GF-D8 (cell line): ENCODE measurements at places on chromosomes 13 and 19.

DNA sequence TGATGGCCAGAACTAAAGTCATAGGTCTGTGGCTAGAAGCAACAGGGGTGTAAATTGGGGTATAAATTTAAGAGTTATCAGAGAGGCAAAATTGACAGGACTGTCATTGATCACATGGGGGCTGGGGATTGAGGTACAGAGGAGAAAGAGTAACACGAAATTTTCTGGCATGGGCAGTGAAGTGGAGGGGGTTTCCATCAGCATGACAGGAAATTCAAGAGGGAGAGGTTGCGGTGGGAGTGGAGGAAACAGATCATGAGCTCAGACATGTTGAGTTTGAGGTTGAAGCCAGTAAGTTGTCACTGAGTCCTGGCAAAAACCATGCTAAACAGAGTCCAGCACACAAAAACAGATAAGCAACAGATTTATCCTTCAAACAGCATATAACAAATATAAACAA is 192.1 kb upstream of the TSC22D1 start:
- DNase-seq = no peak

- no peak for DNase-seq
Measured at GRCh38 chr13:35782793-35783192, 306.3 kb upstream of the MAB21L1 start.

DNA sequence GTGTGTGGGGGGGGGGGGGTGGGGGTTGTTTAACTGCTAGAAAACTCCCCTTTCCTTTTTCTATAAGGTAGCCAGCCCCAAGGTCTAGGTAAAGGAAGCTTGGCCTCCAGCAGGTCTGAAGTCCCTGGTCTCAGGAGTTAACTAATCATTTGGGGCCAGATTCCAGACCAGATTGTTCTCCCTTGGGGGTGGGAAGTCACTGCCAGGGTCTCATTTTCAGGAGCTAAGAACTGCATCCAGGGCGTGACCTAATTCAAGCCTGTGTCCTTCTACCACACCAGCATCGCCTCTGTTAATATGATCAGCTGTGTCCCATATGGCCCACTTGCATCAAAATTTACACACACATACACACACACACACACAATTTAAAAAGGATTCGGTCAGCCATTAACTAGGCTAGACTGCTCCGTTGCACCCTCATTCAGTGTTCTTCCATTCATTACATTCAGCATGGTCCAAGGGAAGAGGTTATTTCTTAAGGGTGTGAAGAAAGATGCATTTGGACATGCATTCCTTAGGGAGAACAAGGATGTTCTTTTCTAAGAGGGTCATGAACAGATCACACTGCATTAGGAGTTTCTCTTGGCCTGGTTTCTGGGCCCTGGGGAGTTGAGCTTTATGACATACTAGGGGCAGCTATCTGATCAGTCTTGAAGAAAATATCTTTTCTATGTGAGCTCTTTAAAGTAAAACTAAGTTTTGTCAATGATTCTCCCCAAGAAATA is 91.0 kb downstream of the FGF14 start:
- no peak for DNase-seq

DNA sequence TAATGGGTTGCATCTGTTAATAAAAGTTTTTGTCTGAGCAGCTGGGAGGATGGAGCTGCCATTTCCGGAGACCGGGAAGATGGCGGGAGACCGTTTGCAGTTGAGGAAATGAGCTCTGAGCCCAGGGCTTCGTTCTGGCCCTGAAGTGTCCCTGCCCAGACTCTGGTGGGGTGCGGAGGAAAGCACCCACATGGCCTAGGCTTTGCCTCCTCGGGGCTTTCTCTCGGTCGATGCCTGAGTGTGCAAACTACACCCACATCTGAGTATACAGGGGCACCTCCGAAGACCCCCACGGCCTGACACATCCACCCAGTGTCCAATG is 15.6 kb upstream of the NANOS3 start:
- no peak for DNase-seq

- DNase-seq = peak; percentile 95
Measured at GRCh38 chr13:114110091-114110829, 22.2 kb downstream of the RASA3 start.

GRCh38 chr19:7920519-7921301 is 572 bp downstream of the SNAPC2 start:
- peak; percentile 80 for DNase-seq

DNA sequence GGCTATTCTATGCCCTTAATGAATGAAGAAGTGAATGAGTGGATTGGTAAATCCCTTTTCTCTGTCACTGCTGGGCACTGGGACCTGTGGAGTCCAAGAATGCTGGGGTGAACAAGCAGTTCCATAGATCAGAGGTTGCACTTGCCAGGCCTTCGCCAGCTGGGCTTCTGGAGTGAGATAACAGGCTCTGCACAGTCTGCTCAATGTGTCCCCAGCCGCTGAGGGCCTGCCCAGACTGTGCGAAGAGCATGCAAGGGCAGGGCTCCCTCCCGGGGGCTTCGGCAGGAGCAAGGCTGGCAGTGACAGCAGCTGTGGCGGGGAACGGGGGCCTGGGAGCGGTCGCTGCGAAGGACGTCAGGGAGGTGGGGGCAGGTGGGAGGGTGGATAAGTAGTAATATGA is 51.3 kb downstream of the ZNF536 start:
- no peak for DNase-seq

GRCh38 chr19:18663940-18664530 is 19.4 kb upstream of the CRTC1 start:
- no peak for DNase-seq

DNA sequence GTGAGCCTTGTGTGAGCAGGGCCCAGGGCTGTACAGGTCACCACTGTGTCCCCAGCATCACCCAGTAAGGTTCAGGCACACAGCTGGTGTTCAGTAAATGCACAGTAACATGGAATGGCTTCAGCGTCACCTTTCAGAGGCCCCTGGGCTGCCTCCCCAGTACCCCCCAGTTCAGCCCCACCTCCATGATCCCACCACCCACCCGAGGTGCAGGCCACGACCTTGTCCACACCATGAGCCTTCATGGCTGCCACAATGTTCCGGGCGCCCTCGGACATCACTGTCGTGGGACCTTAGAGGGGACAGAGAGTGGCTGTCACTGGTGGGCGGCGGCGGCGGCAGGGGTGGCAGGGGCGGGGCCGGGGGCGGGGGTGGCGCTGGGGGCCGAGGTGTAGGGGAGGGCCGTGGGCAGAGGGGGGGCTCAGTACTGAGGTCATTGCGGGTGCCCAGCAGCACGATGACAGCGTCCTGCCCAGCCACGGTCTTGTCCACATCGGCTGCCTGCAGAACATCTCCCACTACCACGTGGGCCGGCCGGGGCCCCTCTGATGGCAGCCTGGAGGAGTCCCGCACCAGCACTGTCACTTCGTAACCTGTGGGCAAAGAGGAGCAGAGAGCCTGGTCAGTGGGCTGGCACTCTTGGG is 7.5 kb downstream of the BLVRB start:
- no peak for DNase-seq

- DNase-seq = no peak
Measured at GRCh38 chr13:109309625-109310363, 476.6 kb downstream of the IRS2 start.

DNA sequence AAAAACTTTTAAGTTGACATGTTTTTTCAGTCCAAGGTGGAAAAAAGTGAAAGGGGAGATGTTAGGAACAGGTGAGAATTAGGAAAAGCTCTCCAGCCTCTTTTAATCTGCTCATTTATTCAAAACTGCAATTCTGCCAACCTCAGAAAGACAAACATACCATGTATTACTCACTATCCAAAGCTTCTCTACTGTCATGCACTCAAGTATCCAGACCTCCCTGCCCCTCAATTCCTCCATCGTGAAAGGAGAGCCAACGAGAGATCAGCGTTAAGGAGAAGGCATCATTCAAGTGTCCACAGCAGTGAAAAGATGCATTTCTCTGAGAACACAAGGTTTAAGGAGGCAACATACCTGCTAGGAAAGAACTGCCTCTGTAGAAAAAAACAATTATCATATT is 24.5 kb downstream of the DIAPH3 start:
- no peak for DNase-seq

DNA sequence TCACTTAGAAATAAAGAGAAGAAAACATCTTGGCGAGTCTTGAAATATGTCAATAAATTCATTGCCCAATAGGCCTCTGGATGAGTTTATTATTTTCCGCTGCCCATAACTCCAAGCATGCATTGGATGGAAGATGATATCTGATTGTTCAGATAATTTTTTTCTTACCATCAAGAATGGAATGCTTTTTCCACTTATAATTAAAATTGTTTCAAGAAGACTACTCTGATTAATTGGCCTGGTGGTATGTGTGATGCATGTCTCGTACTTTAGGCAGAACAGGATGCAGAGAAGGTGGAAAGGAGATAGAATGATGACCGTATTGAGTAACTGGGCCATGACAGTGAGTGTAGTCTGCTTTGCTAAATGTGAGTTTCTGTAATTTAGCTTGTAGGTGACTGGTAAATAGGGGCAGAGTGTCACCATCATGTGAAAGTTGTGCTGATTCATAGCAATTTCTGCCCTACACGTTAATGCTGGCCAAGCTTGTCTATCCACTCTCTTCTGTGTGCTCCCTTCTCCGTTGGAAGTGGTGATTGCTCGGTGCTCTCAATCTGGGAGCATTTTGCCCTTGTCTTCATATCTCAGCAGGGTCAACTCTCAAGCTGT is 13.5 kb upstream of the SPATA13 start:
- DNase-seq = no peak

DNA sequence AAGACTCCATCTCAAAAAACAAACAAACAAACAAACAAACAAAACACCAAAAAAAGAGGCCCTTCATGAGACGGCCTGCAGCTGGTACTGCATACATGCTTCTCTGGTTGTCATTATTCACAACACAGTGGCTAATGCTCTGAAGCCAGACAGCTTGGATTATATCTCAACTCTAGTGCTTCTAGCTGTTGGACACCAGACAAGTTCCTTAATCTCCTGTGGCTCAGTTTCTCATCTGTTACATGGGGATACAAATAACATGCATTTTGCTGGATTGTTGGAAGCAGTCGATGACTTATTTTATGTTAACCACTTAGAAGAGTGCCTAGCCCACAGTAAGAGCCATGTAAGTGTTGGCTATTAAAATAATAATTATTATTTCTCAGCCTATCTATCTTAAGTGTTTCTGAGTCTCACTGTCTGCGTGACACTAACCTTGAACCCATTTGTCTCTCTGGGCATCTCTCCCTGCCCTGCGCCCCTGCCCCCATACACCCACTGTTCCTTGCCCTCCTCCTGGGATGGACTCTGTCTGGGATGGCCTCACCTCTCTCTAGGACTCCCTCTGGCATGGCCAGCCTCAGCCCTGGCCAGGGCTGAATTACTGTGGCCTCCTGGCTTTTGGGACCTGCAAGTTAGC is 3.1 kb upstream of the JUNB start:
- no peak for DNase-seq

GRCh38 chr13:51336746-51337145 is 2.7 kb upstream of the SERPINE3 start:
- no peak for DNase-seq

DNA sequence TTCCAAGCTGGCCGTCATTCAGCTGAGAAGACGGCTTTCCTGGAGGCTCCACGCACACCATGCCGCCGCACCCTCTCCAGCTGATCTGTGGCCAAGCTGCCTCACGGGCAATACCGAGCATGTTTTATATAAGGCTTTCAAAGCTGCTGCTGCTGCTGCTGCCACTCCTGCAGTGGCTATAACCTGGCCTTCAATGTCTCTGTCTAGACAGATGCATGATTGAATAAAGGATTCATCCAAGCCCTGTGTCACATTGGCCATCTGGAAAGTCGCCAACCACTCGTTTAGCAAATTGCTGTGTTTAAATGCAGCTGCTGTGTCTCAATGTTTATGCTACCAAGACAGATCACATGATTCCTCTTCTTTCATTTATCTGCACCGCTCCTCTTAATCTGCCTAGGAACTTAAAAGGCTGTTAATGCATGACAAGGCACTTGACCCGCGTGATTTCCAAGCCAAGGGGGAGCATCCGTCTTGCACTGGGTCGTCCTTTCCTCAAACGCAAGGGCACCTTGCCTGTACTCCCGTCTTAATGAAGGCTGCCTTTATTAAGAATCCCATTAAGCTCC is 114.3 kb downstream of the TEX26 start:
- no peak for DNase-seq

DNA sequence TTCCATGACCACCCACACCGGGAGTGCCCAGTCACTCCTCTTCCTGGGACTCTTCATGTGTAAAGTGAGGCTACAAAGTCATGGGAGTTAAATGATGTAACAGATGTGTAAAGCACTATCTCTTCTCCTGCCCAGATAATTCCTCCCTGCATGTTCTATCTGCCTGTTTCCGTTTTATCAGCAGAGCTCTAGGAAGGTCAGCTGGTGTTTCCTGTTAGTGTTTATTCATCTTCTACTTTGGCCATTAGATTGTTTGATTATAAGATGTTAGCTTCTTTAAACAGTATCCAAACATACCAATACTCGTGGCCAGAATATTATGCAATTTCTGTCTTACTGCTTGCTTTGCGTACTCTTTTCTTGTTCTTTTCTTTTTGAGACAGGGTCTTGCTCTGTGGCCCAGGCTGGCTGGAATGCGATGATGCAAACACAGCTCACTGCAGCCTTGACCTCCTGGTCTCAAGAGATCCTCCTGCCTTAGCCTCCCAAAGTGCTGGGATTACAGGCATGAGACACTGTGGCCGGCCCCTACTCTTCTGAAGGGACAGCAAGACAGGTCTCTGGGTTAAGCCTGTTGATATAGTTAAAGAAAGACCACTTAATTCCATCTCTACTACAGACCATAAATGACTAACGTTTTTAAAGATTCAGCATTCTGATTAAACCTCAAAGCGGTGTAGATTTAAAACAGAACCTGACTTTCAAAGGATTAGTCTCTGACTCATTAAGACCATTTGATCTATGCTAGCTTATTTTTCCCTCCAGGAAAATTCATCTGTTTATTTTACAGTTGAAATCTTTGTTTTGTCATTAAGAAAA is 97.4 kb upstream of the AKAP11 start:
- no peak for DNase-seq

DNA sequence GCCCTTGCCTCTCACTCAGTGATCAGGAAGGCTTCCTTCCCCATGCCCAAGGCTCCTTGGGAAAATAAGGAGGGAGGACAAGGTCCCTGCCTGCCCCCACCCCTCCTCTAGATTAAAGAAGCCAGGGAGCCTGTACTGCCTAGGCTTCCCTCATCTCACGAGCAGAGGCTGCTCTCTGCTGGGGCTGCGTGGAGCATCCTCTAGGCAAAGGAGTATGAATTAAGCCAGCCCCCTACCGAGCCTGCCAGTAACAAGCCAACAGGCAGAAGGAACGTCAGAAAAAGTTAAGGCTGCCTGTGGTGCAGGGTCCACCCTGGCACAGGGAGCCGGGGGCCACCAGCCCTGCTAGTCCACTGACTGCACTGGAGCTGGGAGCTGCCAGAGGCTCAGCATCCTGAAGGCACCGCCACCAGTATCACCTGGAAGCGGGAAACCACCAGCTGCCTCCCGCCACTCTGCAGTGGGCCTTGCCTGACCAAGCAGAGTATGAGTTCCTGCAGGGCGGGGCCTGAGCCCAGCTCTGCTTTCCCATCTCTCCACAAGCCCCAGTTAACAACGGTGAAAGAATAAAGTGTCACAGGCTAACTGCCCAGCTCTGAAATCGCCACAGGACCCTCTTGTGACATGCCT is 6.8 kb downstream of the NAPA start:
- DNase-seq = no peak

GRCh38 chr19:54164369-54165068 is 5.0 kb upstream of the LENG1 start:
- no peak for DNase-seq
